ENCODE measurements at places on chromosomes 4 and X.

- DNase-seq = no peak
Observed at GRCh38 chr4:173777921-173778320, 247.9 kb upstream of the HAND2 start.

DNA sequence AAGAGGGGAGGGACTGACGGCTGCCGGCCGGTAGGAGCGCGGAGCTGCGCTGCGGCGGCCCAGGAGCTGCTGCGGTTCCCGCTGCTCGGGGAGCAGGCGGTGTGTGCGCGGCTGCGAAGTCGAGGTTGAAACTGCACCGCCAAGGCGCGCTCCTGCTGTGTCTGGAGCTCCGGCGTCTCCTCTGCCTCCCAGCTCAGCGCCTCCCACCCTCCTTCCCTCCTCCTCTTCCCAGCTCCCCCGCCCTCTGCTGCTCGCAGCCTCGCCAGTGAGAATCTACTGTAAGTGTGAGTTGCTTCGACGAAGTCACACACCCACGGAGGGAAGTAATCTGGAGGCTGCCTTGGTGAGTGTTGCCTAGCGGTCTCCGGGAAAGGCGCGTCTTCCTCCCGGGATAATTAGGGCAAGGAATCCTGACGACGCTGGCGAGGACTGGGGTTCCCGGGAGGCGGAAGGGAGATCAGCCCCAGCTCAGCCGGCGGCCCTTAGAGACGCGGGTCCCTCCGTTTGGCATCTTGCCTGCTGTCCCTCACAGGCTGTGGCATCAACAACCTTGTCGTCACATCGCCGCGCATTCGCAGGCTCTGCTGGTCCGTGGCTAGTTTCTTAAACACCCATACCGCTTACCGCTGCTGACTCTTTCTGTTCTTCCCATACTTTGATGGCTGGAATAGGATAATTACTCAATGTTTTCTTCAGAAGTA, at the start of gene EPHA5:
Gene EPHA5 (minus strand): TSS at position 159 of the 701 bp plus-strand sequence. CDS start 747 bp downstream, outside the sequence.
- DNase-seq = peak; percentile 2

DNA sequence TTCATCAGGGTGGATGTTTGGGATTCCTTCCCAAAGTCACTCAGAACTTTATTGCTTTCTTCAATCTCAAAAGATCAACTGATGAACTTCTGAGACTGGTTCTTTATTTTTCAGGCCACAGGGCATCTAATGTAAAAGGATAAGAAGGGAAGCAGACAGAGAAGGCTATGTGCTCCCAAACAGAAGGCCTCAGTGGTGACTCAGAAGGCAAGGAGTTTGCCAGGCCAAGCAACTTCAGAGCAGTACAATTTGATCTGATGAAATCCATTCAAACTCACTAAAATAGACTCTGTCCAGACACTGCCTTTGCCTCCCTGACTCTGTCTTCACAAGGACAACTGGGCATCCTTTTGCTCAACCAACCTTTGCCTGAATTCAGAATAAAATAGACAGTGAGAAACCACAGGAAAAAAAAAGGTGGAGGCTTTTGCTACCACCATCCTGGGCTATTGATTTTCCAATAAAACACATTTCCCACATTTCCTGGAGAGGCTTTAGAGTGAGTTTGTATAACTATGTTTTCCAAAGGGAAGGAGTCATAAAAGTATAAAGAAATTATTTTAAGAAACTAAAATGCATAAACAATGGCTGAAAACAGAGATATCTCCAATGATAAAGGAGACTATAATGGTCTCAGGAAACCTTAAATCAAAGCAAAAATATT, 55.2 kb downstream of the ARHGEF6 start:
- DNase-seq = no peak

DNA sequence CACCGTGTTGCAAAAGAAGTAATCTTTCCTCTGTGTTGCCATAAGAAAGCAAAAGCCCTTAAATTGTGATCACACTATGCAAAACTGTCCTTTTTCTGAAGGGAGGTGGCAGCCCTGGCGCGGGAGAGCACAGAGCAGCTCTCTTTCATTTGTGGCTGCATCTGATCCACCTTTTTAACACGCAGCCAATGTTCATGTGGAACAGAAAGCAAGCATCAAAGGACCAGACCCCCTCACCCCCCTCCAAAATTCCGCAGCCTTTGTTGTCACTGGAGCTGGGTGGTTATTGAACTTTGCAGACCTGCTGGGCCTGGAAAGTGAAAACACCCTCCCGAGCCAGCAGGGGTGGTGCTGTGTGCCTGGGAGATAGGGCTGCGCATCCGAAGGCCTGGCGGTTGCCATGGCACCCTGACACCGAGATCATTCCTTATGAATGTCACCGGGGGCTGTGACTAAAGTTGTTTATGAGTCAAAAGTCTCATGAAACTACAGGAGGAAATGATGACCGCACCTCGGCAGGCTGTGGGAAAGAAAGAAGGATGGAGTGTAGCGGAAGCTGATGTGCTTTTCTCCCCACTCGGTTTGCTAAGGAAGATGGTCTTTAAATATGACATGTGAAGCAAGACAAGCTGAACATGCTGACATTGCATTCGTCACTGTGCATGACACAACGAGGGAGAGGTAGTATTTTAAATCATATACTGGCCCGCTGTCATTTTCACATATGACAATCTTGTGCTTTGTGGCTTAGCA, 367.4 kb downstream of the UNC5C start:
- DNase-seq = no peak

- DNase-seq = no peak
Observed at GRCh38 chr4:52863324-52863723, 1.2 kb downstream of the RASL11B start.

GRCh38 chr4:43932448-43932847, 516.2 kb downstream of the KCTD8 start:
- no peak for DNase-seq

DNA sequence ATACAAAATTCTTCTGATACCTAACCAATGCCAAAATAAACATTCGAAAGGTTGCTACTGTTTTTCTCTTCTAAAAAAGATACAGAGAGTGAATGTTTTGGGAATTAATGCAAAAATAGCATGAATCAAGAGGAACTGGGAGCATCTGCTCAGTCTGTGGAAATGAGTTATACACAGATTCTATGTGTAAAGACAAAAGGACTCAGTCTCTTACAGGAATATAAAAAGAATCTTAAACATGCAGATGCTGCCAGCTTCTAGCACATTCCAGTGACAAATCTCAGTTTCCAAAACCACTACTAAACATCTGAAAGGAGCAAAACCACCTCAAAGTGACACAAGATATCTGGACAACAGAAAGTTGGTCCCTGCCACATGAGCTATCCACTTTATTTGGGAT, 55.0 kb downstream of the PAPSS1 start:
- peak; percentile 12 for DNase-seq

DNA sequence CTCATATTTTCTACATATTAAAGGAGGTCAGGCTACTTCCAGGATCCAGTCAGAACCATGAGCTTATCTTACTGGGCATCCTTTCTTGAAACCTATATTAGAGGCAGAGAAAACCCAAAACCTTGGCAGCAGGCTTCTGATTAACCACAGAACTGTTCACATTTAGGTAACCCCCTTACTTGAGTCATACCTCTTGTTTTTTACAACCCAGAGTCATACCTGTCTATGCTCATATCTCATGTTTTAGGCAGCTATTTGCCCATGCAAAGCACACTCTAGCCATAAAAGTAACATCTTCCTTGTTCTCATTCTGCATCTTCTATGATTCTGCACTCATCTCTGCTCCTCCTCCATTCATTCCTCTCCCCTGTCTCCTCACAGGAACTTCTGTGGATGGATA, 138.0 kb upstream of the SMIM31 start:
- no peak for DNase-seq

DNA sequence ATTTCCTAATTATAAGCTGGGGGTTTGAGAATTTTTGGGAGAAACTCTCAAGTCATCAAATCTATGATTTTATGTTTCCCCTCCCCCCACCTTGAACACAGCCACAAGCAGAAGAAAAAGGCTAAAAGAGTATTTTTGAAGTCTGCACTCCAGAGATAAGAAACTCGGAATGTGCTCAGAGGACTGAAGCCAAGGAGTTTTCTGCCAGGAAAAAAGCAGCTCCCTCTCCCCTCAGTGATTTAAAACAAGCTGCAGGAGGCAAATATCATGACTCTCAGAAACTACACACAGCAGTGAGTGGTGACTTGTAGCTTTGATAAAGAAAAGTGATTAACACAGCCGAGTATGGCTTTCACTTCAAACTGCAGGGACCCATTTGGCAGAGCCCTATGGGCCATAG, 800.2 kb upstream of the FTHL17 start:
- no peak for DNase-seq

GRCh38 chr4:123623611-123624010, 227.0 kb downstream of the SPRY1 start:
- DNase-seq = no peak

DNA sequence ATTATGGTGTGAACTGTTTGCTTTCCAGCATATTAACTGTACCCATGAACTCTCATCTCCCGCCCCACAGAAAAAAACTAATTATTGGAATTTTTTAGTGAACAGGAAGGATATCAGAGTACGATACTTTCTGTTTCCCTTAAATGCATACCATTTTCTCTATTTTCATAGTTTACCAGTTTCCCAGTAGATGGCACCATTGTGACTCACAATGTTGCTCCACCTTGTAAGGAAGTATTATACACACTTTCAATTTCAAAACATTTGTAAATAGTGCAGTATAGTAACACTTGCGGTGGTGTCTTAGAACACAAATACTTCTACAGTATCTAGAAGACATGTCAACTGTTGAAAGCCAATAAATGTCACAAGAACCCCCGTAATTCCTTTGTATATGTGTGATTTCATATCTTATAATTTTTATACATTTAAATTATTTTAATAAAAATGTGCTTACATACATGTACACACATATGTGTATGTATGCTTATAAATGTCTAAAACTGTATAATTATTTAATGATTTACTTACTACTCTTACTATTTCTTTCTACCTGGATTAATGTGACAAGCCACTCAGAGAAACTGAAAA, 167.3 kb downstream of the SLIT2 start:
- peak; percentile 55 for DNase-seq

- DNase-seq = no peak
Observed at GRCh38 chrX:151176231-151176750, at the start of gene GPR50. Gene GPR50, plus strand, starts transcription at chrX:151176584. Its CDS starts 138 bp downstream, at chrX:151176722.

DNA sequence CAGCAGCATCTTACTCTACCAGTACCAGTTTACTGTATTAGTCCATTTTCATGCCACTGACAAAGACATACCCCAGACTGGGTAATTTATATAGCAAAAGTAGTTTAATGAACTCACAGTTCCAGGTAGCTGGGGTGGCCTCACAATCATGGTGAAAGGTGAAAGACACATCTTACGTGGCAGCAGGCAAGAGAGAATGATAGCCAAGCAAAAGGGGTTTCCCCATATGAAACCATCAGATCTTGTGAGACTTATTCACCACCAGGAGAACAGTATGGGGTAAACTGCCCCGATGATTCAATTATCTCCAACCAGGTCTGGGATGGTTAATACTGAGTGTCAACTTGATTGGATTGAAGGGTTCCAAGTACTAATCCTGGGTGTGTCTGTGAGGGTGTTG, 69.3 kb downstream of the YIPF6 start:
- no peak for DNase-seq

GRCh38 chrX:46611658-46612362, 38.2 kb downstream of the CHST7 start:
- no peak for DNase-seq

DNA sequence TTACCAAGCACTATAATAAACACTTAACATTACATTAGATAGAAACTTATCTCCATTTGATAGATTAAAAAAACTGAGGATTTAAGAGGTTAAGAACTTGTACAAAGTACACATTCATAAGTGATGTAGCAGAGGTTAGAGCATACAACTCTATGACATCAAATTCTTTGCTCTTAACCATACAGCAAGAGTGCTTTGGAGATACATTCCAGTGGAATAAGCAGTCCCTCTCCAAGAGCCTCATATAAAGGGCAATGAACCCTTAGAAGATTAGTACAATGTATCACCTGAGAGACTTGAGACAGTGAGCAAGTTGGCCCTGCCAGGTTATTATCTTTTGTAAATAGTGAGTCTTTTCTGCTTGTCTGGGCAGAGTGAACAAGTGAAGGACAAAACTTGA, 600.4 kb upstream of the CT83 start:
- DNase-seq = no peak

DNA sequence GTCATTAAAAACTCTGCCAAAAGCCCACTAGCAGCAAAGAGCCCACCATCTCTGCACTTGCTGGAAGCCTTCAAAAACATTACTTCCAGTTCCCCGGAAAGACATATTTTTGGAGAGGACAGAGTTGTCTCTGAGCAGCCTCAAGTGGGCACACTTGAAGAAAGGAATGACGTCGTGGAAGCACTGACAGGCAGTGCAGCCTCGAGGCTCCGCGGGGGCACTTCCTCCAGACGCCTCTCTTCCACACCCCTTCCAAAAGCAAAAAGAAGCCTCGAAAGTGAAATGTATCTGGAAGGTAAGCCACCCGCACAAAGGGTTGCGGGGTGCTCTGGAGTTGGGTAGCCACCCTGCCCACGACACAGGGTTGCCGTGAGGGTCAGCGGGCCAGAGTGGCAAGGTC, 25.9 kb downstream of the OFD1 start:
- DNase-seq = no peak

- DNase-seq = no peak
Observed at GRCh38 chr4:36692586-36692985, 411.2 kb downstream of the DTHD1 start.

- DNase-seq = no peak
Observed at GRCh38 chr4:156945532-156945931, 26.1 kb downstream of the PDGFC start.

- DNase-seq = no peak
Observed at GRCh38 chr4:25888781-25889180, 25.2 kb upstream of the SMIM20 start.

DNA sequence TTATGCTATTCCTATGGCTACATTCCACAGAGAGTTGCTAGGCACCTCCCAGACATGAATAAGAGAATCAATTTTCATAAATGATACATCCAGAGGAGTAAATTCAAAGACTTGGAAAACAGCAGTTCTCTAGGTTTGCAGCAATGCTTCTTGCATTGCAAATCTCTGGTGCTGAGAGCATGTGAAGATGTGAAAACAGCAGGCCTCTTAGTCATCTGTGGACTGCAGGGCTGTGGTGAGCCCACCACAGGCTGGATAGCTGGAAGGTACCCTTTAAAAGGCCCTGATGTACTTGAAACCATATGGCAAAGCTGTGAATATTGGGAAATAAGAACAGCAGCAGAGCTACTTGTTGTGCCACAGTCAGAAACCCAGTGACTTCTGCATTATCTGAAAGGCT, 2135.9 kb downstream of the ARAP2 start:
- DNase-seq = no peak

GRCh38 chr4:162101337-162101736, 62.5 kb downstream of the FSTL5 start:
- DNase-seq = no peak

- DNase-seq = no peak
Observed at GRCh38 chr4:53991821-53992220, 72.6 kb downstream of the CHIC2 start.

- no peak for DNase-seq
Observed at GRCh38 chr4:35166466-35166865, 1077.8 kb downstream of the ARAP2 start.
